ENCODE measurements at places on chromosomes 3 and 15.

DNA sequence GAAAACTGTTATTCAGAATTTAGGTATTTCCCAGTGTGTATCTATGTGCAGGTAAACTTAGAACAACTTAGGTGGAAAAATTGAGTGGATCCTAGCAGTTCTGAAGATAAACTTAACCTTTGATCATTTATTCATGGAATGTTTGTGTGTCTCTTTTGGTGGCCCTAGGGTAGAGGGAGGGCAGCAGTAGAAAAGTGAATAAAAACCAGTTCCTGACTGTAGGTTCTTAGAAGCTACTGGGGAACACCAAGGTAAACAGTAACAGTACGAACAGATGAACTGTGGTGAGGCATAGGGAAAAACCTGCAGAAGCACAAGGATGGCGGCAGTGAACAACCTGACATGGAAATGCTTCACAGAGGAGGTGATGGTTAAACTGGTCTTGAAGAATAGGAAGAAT, 2.5 kb downstream of the SNRK start:
- no peak for DNase-seq

GRCh38 chr3:181719991-181720680, 8.4 kb downstream of the SOX2 start:
- no peak for DNase-seq

DNA sequence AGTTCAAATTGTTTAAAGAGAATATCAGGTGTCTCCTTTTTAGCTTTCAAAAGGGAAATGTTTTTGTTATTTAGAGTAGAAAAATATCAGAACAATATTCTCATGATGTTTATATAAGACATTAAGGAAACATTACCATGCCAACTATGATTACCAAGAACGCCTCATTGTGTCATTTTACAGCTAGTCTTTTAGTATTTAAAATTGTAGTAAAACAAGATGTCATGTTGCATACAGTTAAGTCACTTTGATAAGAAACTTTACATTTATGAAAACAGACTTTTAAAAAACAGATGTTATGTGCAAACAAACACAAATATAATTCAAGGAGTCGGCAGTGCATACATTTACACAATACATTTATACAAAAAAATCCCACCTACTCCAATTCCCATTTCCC, 4.4 kb downstream of the PLSCR4 start:
- no peak for DNase-seq

GRCh38 chr15:80127911-80128310, 24.9 kb upstream of the FAH start:
- no peak for DNase-seq

GRCh38 chr15:95840004-95840403, 490.5 kb upstream of the NR2F2 start:
- DNase-seq = no peak

DNA sequence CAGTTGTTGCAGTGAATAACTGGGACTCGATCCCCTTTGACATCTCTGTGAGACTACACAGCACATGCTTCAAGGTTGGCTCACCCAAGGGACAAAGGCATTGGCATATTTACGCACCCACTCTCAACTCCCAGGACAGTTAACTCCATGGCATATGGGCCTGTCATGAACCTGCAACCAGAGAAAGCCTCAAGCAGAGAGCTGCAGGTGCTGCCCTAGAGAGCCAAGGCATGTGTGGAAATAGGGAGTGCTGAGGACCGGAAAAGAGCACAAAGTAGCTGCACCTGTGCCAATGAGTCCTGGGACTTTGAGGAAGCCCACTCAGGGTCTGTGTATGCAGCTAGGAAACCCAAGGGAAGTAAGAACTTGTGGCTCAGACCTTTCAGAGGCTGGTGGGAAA, 32.9 kb upstream of the SLC24A5 start:
- no peak for DNase-seq

DNA sequence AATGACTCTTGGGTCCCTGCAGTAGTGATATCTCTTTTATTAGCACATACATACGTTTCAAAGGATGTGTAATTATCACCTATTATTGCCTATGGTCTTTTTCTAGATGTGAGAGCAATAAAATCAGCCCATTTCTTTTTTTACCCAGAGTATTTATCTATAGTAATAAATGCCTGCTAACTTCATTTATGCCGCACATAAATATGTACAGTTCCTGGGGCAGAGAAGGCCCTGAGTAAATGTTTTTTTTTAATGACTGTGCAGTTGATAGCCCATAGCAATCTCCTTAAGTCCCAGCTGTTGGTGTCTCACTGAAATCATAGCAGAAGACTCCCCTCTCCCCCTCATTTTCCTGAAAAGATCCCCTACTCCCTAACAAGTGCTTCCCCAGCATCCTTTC, 16.7 kb downstream of the RAB8B start:
- DNase-seq = no peak

GRCh38 chr15:24786347-24786746, 110.8 kb downstream of the NPAP1 start:
- no peak for DNase-seq

DNA sequence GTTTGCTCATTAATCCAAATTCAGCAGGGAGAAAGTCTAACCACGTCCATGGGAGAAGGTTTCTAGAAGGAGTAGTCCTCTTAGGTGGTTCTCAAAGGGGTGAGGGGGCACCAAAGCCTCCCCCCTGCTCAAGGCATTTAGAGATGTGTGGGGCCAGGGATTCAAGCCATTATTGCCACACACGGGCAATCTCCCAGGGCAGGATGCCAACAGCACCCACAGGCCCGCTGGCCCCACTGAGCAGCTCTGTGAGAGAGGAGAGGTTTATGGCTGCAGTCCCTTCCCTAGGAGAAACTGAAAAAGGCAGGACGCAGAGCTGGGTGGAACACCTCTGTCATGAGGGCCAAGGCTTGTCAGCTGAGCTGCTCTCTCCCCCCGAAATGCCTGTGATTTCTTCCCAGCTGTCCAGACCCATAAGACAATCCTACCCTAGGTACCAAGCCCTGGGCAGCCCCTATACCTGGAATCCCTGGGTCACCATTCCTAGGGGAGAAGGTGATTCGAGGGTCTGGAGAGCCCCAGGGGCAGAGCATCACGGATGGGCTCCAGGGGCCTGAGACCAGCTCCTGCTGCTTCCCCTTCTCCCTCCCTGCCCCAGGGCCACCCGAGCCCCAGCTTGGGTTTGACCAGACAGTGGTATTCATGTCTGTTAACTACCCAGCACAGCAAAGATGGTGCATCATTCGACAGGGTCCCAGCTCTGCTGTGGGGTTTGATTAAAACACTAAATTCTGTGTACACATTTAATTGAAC, 39.0 kb downstream of the WHAMM start:
- no peak for DNase-seq

- no peak for DNase-seq
Measured at GRCh38 chr3:175526609-175527280, 667.6 kb downstream of the NAALADL2 start.

GRCh38 chr3:182855076-182855475, 61.8 kb downstream of the ATP11B start:
- no peak for DNase-seq

- DNase-seq = no peak
Measured at GRCh38 chr3:45026038-45026437, at the start of gene CLEC3B. Gene CLEC3B (plus strand): TSS chr3:45026303. CDS start chr3:45026363, 60 bp downstream.

DNA sequence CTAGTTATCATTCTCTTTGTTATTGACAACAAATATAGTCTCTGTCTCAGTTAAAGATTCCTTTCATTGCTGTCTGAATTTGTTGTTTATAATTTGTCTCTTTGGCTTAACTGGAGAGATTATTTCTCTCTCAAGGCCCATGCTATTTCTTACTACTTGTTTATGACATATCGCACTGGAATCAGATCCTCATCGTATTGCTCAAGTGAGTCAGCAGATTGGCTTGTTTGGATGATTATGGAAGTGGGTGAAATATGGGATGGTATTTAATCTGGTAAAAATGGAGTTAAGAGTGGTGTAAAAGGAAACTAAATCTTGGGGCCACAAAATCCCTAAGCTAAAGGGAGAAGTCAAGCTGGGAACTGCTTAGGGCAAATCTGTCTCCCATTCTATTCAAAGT, 613.1 kb downstream of the SI start:
- no peak for DNase-seq

- no peak for DNase-seq
Measured at GRCh38 chr3:194075088-194075615, 60.8 kb upstream of the HES1 start.

DNA sequence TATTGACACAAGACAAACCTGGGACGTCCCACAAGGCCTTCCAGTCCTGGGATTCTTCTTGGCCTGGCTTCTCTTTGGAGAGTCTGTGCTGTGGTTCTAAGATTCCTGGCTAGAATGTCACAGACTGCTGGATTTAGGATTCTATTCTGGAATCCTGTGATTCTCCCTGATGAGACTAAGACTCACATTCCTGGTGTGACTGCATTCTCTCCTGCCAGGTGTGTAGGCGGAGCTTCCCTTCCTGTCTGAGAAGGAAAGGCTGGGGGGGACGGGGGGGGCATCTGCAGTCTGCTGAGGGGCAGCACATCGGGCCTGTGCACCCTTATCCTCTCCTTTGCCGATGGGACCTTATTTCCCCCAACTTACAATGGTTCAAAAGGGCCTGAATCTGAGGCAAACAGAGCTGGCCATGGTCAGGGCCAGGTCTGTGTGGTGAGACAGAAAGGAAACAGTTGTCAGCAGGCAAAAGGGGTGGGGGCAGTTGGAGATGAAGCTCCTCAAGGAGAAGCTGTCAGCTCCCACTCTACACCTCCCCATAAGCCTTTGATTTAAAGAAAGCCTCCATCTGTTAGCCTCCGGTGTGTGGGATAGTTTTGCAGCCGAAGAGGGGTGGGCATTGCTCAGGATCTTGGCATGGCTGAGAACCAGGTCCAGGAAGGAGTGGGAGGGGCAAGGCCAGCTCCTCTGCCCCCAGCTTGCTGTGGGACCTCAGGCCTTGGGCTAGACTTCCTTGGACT, 30.9 kb downstream of the VIPR1 start:
- no peak for DNase-seq

DNA sequence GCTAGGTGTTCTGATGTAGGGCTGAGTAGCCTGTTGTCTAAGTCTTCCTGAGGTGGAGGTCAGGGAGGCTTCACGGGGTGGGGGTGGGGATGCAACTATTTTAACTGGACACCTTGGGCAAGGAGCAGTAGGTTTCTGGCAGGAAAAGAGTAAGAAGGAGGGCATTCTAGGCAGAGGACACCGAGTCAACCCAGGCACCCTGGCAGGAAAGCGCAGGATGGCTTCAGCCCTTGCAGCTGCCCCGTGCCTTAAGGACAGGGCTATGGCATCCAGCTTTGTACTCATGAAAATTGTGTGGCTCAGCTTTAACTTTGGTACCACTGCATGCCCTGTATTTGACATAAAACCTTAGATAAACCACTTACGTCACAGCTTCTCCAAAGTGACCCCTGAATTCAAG, 6.4 kb upstream of the FILIP1L start:
- DNase-seq = no peak

- no peak for DNase-seq
Measured at GRCh38 chr15:85753791-85754452, 40.8 kb downstream of the KLHL25 start.

DNA sequence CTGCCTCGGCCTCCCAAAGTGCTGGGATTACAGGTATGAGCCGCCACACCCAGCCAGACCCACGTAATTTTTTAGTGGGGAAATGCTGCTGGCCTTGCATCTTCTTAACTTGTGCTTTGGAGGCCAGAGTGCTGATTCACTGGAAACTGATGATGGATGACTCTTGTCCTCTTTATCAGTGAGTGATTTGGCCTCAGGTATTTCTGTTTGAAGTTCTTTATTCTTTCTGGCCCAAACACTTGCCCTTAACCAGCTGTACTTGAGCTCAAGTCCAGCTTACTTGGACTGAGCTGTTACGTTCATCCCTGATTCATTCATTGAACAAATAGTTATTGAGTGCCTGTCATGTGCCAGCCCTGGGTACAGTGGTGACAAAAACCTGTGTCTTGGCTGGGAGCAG, 4.2 kb downstream of the PTPN23 start:
- no peak for DNase-seq

DNA sequence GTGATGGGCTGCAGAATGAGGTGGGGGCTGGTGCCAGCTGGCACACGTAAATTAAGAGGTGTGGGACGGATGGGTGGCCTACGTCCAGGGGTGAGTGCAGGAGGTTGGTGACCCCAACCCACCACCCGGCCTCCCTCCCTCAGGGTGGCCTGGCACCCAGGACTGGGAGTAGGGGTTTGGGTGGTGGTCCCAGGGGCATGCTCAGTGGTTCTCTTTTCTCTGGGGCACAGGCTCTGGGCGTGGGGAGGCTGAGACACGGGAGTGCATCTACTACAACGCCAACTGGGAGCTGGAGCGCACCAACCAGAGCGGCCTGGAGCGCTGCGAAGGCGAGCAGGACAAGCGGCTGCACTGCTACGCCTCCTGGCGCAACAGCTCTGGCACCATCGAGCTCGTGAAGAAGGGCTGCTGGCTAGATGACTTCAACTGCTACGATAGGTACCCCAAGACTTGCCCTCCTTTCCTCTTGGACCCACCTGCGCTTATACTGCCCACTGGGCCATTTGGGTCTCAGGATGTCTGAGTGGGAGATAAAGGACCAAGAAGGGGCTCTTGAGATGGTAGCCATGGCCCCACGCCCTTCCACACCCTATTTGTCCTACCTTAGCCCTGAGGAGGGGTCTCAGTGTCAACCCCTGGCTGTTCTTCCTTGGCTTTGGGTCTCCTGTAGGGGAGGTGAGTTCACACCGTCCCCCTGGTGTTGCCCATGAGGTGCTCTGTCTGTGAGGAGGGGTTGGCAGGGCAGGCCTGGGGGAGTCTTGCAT, 18.9 kb upstream of the EXOG start:
- no peak for DNase-seq

DNA sequence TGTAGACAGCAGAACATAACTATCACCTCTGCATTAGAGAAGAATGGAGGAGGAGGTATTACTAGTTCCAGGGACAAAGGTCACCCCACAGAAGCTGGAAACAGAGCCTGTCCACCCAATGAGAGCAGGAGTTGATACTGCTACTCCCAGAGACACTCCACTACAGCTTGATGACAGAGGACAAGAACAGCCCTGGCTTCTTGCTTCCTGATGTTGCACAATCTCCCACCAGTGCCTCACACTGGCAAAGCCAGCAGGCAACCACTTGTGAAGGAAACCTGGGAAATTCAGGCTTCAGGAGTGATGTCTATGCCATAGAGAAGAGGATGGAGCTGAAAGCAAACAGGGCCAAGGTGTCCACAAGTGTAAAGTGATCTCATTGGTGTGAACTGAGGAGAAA, 78.0 kb upstream of the POU1F1 start:
- no peak for DNase-seq

DNA sequence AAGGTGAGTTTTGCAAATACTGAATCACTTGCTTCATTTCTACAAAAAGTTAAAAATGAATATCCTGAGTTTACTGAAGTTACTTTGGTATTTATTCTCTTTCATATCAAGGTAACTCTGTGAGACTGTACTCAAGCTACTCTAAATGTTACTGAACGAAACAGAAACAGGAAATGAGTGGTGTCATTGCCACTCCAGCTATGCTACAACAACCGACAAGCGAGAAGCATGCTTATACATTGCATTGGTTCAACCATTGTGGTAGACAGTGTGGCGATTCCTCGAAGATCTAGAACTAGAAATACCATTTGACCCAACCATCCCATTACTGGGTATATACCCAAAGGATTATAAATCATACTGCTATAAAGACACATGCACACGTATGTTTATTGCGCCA, 313.2 kb upstream of the THBS1 start:
- no peak for DNase-seq
